ENCODE measurements at places on chromosomes 6 and 20.

DNA sequence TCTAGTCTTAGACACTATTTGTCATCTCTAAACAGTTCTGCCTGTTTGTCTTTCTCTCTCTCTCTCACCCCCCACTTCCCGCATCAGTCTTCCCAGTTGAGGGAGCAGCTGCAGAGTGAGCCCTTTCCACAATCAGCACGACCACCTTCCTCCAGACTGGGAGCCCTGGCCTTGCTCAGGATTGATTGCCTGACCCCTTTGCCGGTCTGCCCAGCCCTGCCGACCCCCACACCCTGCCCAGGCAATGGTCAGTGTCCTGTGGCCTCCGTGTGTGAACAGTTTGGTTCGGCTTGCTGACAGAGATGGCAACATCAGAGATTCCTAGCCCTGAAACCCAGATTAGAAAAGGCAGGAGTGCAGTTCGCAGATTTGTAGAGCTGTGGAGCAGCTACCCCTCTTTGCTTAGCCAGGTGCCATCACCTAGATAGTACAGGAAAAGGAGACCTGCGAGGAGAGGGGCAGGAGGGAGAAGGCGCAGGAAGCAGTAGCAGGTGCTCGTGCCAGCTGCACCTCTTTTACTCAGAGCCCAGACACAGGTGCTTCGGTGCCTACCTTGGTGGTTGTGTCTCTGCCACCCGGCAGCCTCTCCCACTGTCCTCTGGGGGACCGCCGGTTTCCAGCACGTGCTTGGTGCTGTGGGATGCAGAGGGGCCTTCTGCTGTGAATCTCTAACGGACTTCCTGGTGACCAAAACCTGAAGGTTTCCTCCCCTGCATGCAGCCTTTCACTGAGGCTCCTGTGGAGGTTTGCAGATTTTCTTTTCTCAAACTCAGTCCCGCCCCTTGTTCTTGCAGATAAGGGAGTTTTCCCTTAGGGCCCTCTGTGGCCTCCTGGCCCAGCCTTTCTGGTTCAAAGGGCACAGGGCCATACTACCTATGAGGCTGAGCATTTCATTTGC, 92.4 kb downstream of the SCML4 start:
- DNase-seq = no peak

DNA sequence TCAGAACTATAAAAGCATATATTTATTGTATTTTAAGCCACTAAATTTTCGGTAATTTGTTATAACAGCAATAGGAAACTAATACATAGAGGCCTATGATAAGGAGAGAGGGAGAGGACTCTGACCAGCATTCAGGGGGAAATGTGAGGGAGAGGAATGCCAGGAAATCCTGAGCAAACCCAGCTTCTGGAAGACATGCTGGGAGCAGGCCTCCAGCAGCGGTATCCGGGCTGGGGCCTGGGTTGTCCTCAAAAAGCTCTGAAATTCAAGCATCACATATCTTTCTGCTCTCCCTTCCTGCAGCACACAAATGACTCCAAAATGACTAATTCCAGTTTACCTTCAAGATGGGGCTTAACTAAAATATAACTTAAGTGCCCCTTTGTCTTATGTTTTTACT, 33.4 kb upstream of the RIMS1 start:
- DNase-seq = no peak

DNA sequence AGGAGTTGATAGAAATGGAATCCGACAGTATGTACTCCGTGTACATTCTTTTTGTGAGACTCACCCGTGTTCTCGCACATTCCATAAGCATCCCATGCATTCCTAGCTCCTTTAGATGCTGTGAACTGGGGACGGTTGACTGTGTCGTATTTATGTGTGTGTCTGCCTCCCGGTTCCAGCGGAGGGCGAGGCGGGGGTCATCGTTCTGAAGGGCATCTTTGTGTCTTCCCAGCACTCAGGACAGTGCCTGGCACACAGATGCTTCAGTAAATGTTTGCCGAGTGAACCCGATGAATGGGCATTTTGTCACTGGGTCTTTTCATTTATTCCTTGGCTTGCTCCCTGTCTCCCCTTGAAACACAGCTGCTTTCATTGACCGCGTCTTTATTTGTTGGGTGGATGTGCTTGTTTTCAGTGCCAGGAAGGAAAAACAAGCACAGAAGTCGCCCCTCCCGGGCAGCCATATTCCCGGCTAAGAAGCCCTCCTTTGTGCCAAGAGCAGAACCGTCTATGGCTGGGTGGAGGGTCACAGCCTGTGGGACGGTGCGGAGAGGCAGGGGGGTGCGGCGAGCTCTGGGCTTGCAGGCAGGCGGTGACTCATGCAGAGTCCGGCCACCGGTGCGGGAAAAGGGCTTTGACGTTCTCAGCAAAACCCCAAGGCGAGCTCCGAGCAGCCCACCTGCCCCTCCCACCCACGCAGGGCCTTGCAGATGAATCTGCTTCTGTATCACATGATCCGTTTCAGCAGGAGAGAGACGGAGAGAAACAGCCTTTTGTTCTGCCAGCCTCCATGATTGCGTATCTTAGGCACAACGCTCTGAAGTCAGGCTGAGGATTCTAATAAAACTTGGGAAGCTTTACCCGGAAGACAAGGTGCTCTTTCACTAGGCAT, 11.2 kb upstream of the PSMG4 start:
- DNase-seq = peak; percentile 41

DNA sequence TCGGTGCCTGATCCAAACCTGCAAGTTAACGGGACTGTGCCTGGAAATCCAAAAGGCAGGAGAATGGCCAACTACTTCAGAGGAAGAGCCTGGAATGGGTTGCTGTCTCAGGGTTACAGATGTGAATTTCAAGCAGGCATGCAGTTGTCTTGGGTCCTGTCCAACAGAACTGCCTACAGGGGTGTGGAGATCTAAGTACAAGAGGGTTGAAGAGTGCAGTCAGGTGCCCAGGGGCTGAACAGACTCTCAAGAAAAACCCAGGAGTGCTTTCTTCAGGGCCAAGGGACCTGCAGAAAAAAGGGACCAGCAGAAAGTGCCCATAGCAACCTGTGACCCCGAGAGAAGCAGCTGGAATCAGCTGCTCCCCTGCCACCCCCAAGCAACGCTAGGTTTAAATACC, 71.0 kb downstream of the PREP start:
- DNase-seq = no peak

GRCh38 chr6:3228046-3228671, 706 bp upstream of the TUBB2B start:
- no peak for DNase-seq

- DNase-seq = no peak
These were observed 24.8 kb downstream of the PRIM2 start for GRCh38 chr6:57342148-57342669.

DNA sequence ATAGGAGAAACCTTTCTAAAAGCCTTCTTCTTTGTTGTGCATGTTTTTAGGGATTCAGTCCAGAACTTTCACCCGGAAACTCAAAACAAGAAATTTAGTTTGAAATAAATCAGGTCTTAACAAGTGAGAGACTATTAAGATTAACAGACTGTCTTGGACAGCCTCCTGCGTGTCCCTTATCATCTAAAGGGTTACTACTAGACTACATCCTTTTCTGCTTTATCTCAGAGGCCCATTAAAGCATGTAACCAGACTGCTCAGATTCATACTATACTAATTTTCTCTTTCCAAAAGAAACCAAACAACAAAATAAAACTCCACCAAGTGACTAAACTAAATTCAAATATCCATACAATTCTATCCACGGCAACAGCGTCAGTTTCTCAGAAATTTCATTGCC, 173.8 kb downstream of the GMPR start:
- DNase-seq = no peak
